ENCODE measurements at places on chromosomes 4 and X. TPM values are rescaled to one million over a fixed set of nuclear protein-coding genes. Genes with fewer than 3 reads are reported as not detected.

- no peak for ATAC-seq
Observed at GRCh38 chrX:50643525-50644137, 170.4 kb downstream of the SHROOM4 start.

- peak; percentile 65 for ATAC-seq
Observed at GRCh38 chrX:118225711-118226428, 109.3 kb upstream of the KLHL13 start.

DNA sequence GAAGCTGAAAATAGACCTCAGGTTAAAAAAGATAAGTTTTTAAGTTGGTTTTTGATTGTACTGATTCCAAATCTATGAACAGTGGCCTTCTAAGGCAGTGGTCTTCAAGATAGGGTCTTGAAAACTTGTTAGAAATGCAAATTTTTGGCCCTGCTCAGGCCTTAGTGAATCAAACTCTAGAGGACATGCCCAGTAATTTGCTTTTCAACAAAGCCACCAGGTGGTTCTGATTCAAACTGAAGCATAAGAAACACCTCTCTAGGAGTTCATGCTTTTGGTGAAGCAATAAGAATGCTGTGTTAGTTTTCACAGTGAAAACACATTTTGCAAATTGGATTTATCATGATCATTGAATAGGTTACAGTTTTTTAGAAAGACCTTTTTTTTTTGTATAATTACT, 1849.4 kb upstream of the AGA start:
- ATAC-seq: no peak

DNA sequence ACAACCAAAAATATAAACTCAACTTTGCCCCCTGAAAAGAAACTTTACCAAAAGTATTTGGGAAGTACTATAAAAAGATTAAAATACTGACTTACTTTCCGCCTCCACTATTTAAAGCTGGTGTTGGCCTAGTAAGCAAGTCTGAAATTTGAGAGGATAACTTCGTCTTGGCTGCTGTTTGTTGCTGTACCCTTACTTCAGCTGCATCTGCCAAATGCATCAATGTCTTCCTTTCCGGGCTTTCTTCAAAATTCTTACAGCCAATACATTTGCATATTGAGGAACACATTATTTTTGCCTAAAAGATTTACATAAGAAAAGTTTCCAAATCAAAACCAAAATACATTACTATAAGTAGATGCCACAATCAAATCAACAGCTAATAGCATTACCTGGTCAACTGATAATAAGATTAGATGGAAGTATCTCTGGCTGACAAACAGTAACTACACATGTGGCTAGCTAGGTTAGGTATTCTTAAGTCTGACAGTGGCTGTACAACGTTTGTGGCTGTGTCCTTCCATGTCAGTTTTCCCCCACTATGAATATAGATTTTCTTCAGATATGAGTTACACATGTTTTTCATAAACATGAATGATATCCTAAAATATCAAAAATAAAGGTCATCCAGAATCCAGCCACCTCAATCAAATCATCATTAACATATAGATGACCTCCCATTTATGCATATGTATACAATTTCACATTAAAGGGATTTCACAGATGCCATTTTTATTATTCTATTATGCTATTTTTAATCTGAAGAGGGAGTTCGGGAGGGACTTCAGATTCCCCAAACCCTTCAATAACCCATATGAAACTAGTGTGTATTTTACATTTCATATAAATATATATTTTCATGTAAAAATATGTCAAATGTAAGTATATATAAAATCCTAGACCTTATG, 30.6 kb downstream of the THAP9 start:
- ATAC-seq: peak; percentile 56

MRPL1 gene
- 37.5 TPM for total RNA-seq

ABCE1 gene
- 61.4 TPM for total RNA-seq

RASL11B gene
- total RNA-seq: 1.1 TPM

DNA sequence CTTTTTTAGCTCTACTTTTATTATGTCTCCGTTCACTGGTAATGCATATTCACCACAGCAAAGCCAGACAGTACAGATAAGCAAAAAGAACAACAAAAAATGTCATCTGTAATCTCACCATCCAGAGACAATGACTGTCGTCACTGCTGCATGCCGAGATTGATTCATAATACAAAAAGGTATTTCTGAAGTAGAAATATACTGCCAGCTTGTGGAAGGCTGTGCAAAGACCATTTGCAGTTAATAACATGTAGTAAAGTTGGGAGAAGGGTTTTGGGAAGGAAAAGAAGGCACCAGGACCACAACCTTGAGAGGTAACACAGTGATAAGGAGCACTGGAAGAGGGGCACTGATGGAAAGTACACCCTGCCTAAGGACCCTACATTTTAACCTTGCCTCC, 223.0 kb upstream of the ZIC3 start:
- ATAC-seq: no peak

DNA sequence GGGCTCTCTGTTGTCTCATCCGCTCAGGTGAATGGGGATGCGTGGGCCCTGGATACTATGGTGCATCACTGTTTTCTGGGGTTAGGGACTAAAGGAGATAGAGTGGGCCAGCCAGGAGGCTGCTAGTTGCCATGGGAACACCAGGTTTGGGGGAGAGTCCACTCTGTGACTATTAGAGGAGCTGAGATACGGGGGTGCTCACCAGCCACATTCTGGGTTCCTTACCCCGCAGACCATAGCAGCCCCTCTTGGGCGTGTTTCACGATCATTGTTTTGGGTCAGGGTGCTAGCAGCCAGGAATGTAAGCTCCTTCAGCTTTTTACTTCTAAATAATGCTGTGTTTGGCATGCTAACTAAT, 4.6 kb downstream of the EFNB1 start:
- no peak for ATAC-seq

APELA gene
- total RNA-seq: 10.8 TPM

MAGEB6 gene
- total RNA-seq: not detected

DNA sequence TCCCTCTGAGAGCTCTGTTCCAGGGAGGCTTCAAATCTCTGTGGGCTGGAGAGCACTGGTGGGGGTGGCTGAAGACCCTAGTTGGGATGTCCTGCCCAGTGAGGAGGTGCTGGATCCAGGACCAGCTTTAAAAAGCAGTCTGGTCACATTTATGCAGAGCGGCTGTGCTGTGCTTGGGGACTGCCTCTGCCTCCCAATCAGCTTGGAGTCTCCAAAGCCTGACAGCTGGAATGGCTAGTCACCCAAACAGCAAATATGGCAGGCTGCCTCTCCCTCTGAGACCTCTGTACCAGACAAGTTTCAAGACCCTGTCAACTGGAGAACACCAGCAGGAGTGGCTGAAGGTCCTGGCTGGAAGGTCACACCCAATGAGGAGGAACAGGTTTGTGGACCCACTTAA, 848.1 kb upstream of the DIAPH2 start:
- no peak for ATAC-seq

RAI2 gene
- 3.5 TPM for total RNA-seq

CLNK gene
- total RNA-seq: 0.08 TPM

- no peak for ATAC-seq
Observed at GRCh38 chr4:15161439-15161838, 159.2 kb downstream of the CPEB2 start.

- ATAC-seq: peak; percentile 71
Observed at GRCh38 chr4:148065075-148065474, 333.2 kb downstream of the ARHGAP10 start.

- ATAC-seq: no peak
Observed at GRCh38 chr4:19349416-19349815, 902.3 kb upstream of the SLIT2 start.

DNA sequence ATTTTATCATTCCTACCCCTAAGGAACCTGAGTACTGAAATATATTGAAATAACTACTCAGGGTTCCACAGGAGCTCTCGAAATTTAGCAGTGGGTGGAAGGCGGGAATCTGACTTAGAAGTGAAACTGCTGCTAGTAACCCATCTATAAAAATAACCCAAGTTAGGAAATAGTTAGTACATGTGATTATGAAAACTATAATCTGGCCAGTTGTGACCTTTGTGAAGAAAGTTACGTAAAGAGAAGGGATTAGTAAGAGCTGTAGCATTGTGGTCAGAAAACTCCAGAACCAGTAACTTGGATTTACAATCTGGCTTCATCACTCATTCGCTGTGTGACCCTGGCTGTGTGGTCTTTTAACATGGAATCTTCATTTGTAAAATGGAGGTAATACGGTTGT, 175.5 kb downstream of the RAPGEF2 start:
- no peak for ATAC-seq

SSX4B gene
- not detected for total RNA-seq

- ATAC-seq: peak; percentile 54
Observed at GRCh38 chrX:40871385-40872082, 136.2 kb upstream of the MED14 start.

- peak; percentile 87 for ATAC-seq
Observed at GRCh38 chr4:139665690-139666529, at the start of gene MGST2. Gene MGST2, plus strand, starts transcription at chr4:139665819. Its CDS starts 201 bp downstream, at chr4:139666020.

DNA sequence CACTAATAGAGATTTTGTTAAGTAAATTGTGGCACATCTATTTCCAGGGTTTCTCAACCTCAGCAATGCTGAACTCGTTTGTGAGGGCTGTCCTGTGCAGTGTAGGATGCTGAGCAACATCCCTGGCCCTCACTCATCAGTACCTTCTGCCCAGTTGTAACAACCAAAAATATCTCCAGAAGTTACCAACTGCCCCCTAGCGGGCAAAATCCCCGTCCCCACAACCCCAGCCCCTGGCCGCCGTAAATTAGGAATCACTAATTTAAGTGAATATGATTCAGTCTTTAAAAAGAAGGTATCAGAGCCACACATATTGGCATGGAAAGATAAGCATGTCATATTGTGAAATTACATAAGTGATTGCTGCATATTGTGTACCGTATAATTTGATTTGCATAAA, 123.4 kb downstream of the ASB9 start:
- ATAC-seq: no peak

DNA sequence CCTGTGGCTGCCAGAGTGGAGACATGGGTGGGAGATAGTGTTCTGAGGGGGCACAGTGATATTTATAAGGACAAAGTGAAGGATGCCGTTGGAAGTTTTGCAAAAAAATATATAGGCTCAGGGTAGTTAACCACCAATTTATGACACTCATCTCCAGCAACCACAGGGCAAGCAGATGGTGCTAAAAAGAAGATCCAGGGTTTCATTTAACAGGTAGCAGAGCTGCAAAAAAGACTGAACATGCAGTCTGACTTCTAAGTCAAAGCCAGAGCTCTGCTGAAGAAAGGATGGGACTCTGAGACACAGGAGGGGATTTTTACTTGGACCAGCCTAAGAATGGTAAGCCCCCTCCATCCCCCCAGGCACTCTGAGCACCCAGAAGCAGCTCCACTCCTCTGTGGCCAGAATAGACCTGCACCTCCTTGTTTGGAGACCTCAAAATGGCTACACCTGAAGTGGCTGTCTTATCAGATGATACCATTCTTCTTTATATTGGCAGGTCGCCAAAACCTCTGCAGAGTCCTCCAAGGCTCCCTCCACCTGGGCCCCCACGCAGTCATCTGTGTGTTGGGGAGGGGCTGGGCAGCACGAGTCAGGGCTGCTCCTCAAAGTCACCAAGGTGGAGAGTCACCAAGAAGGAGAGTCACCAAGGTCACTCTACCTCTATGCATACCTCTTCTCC, 161.4 kb upstream of the FAM9B start:
- no peak for ATAC-seq

DNA sequence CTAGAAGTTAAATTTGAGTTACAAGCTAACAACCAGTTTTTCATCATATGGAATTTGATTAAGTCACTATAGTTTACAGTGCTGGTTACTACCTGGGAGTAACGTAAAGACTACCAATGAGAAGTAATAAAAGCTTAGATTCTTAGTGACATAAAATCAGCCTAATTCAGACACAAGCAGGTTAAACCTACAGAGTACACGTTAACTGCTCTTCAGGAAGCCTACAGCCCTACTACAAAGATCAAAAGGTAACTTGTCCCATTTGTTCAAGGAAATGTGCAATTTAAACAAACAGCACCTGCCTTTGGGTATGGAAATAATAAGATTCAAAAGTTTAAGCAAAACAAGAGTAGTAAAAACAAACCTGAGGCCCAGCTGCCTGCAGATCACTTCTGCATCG, 21.5 kb downstream of the PRSS12 start:
- ATAC-seq: no peak

DNA sequence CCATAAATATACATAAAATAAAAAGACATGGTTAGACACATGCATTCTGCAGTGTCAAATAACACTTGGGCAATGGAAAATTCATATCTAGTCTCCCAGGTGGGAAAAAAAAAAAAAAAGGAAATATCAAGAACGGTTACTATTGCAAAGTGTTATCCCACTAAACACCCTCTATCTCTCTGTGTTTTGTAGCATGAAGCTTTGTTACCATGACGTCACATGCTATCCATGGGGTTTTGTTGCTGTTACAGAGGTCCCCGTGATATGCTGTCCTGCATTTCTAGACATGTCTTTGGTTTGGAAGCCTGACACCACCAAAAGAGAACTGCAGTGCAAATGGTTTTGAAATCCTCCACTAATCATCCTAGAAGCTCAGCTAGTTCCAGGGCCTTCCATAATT, 50.7 kb upstream of the TLR3 start:
- no peak for ATAC-seq

DNA sequence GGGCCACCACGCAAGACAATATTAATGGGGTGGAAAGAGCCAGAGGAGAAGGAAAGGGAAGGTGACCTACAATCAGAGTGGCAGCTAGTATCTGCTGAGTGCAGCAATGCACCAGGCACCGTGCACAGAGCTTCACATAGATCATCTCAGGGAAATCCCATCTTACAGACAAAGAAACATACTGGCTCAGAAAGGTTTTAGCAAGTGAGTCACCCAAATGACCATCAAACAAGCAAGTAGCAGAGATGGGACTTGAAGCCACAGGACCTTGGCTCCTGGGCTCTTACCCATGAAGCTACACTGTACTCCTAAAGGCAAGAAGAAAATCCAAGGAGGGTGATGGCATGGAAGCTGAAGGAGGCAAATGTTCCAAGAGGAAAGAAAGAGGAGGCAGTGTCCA, 6.8 kb downstream of the ANXA5 start:
- no peak for ATAC-seq

- ATAC-seq: no peak
Observed at GRCh38 chrX:107576841-107577240, 51.5 kb upstream of the PRPS1 start.

PRDM8 gene
- 0.91 TPM for total RNA-seq

- ATAC-seq: no peak
Observed at GRCh38 chr4:13617801-13618200, 9.7 kb downstream of the BOD1L1 start.

JADE3 gene
- total RNA-seq: 4.9 TPM

- ATAC-seq: no peak
Observed at GRCh38 chr4:150950657-150951288, 64.3 kb downstream of the LRBA start.

DNA sequence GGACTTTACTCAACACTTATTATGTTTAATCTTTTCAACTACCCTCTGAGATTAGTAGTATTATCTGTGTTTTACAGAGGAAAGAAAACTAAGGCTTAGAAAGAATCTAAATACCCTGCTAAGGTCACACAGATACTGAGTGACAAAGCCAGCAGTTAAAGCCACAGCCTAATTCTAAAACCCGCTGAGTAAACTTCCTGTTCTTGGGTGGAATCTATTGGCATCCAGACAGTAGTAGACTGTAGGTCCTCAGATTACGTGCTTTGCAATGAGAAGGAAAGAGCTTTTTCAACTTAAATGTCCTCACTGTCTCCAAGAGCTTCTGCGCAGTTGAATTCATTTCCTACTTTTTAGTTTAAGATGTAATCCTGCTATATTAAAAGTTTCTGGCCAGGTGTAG, 126.0 kb downstream of the TENM3 start:
- ATAC-seq: no peak

GRCh38 chrX:45824471-45824870, 623.8 kb upstream of the DIPK2B start:
- ATAC-seq: peak; percentile 85

GRCh38 chr4:77393996-77394395, 211.6 kb upstream of the CXCL13 start:
- ATAC-seq: no peak

All from motor neuron (in vitro differentiated cells).